ENCODE measurements at places on chromosomes 5 and 9. TPM values are rescaled to one million over a fixed set of nuclear protein-coding genes. Genes with fewer than 3 reads are reported as not detected.

Gene STPG3
- total RNA-seq: not detected

Gene MAP1B
- not detected for total RNA-seq

DNA sequence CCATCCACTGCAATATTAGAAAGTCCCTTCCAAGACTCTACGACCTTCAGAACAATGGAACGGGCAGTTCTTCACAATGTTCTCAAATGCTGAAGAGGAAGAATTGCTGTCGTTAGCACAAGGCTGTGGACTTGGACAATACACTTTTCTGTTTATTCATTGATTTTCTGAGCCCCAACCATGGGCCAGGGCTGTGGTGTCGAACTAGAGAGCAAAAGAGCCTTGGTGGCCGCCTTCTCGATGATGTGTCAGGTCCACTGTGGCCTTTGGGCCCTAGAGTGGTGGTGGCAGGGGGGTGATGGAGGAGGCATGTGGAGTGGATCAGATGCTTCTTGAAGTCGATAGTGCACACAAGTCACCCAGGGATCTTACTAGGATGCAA, 18.5 kb upstream of the KIF12 start:
- DNase-seq: no peak

Gene TJP2
- total RNA-seq: 24.3 TPM

Gene FTMT
- total RNA-seq: not detected

Gene GABBR2
- not detected for total RNA-seq

DNA sequence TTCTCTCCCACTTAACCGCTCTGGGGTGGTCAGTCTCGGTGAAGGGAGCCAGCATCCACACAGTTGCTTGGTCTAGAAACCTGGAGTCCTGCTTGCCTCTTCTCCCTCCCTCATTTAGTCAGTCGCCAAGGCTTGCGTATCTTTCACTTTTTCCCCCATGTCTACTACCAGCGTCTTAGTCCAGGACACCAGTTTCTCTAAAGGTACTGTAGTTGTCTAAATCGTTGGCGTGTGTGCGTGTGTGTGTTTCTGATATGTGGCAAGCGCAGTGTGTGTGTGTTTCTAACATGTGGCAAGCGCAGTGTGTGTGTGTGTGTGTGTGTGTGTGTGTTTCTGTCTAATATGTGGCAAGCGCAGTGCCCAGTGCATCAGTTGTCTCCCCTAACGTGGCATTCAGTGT, 641 bp downstream of the ATP6V1G1 start:
- no peak for DNase-seq

GRCh38 chr5:177471610-177472356, 1.7 kb downstream of the DBN1 start:
- no peak for DNase-seq

- DNase-seq: no peak
These were observed 634.3 kb downstream of the ISL1 start for GRCh38 chr5:52017567-52017966.

GRCh38 chr5:115069087-115069968, 100.4 kb downstream of the TRIM36 start:
- DNase-seq: no peak

All from naive thymus-derived CD4-positive, alpha-beta T cell (primary cell).